ENCODE measurements at places on chromosomes 13 and 19.

GRCh38 chr13:62512194-62513141, 1096.8 kb upstream of the PCDH20 start:
- DNase-seq = no peak

DNA sequence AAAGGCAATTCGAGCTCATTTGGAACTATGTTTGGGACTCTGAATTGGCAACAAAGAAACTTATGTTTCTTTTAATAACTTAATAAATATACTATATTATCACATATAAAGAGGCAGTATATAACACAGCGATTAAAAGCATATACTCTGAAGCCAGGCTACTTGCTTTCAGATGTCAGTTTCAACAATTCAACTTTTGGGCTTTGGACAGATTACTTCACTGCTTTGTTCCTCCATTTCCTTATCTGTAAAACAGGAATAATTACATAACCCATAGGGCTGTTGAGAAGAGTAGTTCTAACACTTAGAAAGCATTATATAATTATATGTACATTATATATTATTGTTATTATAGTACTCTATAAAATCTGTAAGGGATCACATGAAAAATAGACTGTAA, 107.2 kb downstream of the EDNRB start:
- no peak for DNase-seq

- peak; percentile 30 for DNase-seq
Measured at GRCh38 chr19:34712395-34713261, 21.4 kb upstream of the ZNF181 start.

- peak; percentile 97 for DNase-seq
Measured at GRCh38 chr19:11090264-11090996, 1.2 kb downstream of the LDLR start.

DNA sequence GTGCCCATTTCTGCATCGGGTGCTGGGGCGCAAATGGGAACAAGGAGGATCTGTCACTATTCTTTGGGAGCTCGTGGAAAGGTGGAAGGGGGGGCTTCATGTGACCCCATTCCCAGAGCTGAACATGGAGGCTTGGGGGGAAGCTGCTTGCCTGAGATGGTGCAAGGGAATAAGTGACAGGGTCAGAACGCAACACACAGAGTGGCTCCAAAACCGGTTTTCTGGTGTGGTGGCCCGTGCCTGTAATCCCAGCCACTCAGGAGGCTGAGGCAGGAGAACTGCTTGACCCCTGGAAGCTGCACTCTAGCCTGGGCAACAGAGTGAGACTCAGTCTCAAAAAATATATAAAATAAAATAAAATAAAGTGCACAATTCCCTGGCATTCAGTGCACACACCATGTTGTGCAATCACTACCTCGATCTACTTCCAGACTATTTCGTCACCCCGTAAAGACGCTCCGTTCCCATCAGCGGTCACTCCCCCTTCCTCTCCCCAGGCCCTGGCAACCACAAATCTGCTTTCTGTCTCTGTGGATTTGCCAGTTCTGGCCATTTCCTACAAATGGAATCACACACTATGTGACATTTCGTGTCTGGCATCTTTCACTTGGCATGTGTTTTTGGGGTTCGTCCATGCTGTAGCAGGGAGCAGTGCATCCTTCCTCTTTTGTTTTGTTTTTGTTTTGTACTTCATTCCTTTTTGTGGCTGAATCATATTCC, 18.2 kb upstream of the COMP start:
- DNase-seq = no peak

- DNase-seq = no peak
Measured at GRCh38 chr19:12789098-12789903, 2.0 kb upstream of the JUNB start.

GRCh38 chr13:30725326-30726085, 9.8 kb upstream of the ALOX5AP start:
- DNase-seq = no peak

DNA sequence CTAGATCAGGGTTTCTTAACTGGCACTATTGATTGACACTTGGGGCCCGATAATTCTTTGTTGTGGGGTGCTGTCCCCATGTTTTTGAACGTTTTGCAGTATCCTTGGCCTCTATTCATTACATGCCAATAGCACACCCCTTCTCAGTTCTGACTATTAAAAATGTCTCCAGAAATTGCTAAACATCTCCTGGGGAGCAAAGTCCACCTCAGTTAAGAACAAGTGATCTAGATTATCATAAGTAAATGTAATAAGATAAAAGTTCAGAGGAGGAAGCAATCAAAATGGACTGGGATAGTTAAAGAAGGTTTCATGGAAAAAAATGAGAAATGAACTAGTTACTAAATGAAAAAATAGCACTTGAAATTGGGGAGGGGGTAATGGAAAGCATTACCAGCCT, 98.1 kb upstream of the MIR17HG start:
- no peak for DNase-seq

DNA sequence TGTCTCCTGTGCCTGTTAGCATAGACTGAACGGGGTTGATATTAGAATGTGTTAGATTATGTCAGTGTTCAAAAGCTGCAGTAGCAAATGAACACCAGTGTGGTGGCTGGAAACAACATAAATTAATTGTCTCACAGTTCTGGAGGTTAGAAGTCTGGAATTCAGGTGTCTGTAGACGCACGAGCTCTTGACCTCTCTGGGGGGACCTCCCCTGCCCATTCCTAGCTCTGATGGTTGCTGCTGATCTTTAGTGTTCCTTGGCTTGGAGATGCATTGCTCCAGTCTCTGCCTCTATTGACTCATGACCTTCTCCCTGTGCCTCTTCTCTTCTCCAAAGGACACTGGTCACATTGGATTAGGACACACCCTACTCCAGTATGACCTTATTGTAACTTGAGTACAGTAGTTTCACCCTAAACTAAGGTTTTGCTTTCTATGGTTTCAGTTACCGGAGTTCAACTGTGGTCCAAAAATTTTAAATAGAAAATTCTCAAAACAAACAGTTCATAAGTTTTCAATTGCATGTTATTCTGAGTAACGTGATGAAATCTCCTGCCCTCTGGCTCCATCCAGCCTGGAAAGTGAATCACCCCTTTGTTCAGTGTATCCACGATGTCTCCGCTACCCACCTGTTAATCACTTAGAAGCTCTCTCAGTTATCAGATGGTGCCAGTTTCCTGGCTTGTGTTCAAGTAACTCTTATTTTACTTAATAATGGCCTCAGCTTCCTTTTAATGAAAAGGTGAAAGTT, 273.2 kb downstream of the MYO16 start:
- DNase-seq = no peak

DNA sequence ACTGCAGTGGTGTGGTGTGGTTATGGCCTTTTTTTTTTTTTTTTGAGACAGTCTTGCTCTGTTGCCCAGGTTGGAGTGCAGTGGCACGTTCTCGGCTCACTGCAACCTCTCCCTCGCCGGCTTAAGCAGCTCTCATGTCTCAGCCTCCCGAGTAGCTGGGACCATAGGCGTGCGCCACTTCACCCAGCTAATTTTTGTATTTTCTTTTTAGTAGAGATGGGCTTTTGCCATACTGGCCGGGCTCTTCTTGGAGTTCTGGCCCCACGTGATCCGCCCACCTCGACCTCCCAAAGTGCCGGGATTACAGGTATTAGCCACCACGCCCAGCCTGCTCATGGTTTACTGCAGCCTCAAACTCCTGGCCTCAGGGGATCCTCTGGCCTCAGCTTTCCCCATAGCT, 7.0 kb downstream of the PDCD2L start:
- no peak for DNase-seq

- DNase-seq = no peak
Measured at GRCh38 chr13:32225481-32225931, 89.7 kb downstream of the ZAR1L start.

- DNase-seq = no peak
Measured at GRCh38 chr13:43134868-43135267, 111.5 kb downstream of the DNAJC15 start.

- DNase-seq = no peak
Measured at GRCh38 chr13:51645761-51646670, 61.8 kb downstream of the WDFY2 start.

DNA sequence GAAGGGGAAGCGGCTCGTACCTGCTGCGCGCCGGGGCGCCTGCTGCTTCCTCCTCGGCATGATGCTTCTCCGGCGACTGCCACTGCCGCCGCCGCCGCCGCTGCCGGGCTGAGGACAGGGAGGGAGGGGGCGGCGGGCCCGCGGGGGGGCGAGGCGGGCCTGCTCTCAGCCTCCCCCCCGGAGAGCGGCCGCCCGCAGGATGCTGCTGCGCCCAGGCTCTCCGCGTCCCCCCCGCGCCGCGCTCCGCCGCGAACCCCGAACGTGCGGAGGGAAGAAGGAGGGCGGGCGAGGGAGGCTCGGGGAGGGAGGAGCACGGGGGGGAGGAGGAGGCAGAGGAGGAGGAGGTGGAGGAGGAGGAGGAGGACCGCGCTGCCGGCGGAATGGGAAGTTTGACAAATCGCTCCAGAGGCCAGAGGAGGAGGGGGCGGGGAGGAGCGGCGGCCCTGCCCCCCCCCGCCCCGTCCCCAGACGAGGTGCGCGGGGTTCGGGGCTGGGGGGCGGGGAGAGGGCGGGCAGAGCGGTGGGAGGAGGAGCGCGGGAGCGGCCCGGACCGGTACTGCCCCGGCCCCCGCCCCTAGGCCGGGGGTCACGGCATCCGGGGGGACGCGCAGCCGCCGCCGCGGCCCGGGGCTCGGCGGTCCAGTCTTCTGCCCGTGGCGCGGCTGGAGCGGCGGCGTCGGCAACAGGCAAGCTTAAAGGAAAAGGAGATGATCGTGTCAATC, at the start of gene TSHZ3:
Gene TSHZ3 (minus strand): TSS at position 277 of the 722 bp plus-strand sequence. CDS start 217 bp downstream, at position 60.
- no peak for DNase-seq

- DNase-seq = no peak
Measured at GRCh38 chr13:113785051-113786010, 26.3 kb downstream of the TMEM255B start.

- no peak for DNase-seq
Measured at GRCh38 chr19:33998739-33999345, 173.5 kb upstream of the LSM14A start.

GRCh38 chr13:29681864-29682263, 86.4 kb upstream of the SLC7A1 start:
- no peak for DNase-seq

- DNase-seq = peak; percentile 8
Measured at GRCh38 chr13:24709186-24709913, 29.1 kb downstream of the ATP12A start.

GRCh38 chr19:33297401-33298145, 4.8 kb downstream of the CEBPA start:
- DNase-seq = no peak

GRCh38 chr13:37277007-37277406, 171.5 kb upstream of the CSNK1A1L start:
- DNase-seq = no peak

GRCh38 chr19:1237754-1238368, at the start of gene CBARP:
TSS of gene CBARP (minus strand) at chr19:1238005. CDS start at chr19:1236100, 1,905 bp downstream.
- DNase-seq = no peak

DNA sequence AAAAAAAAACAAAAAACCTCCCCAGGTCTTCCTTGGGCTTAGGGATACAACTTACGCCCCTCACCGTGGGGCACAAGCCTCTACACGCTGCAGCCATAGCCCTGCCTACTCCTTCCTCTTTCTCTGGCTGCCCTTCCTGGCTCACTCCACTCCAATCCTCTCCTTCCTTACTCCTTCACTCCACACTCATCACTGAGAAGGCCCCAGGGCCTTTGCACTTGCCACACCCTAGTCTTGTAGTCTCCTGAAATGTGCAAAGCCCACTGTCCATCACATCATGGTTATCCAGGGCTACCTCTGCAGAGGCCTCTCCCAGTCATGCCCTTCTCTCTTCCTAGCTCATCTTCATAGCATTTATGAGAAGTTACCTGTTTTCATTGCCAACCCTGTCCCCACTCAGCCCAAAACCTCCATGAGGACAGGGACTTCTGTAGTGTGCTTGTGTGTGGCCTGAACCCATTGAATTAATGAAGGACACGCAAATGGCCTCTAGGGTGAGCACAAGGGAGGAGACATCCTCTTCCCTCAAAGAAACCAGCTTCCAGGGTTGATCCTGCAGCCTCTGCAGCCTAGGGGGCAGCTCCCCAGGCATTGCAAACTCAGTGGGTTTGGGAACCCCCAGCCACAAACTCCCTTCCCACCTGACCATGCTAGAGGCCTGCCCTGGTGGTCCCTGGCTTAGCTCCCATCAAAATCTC, 7.9 kb upstream of the HSH2D start:
- DNase-seq = no peak

GRCh38 chr19:28541029-28541428, 671.9 kb downstream of the UQCRFS1 start:
- no peak for DNase-seq

GRCh38 chr13:107329991-107330390, 762.1 kb upstream of the ARGLU1 start:
- DNase-seq = no peak

DNA sequence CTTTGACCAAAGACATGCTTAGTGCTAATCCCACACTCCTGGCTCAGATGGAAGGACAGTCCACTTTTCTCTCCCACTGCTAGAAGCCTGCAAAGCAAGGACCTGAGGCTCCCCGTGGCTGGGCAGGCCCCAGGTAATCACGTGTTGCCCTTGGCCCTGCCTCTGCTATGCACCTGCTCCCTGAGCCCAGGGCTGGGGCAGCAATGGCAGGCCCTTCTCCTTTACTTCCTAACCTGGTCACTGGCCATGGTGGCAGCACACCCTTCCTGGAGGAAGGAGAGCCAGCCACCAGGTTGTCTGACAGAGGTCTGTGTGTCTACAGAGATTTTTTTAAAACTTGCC, 27.9 kb upstream of the ZNF492 start:
- no peak for DNase-seq

DNA sequence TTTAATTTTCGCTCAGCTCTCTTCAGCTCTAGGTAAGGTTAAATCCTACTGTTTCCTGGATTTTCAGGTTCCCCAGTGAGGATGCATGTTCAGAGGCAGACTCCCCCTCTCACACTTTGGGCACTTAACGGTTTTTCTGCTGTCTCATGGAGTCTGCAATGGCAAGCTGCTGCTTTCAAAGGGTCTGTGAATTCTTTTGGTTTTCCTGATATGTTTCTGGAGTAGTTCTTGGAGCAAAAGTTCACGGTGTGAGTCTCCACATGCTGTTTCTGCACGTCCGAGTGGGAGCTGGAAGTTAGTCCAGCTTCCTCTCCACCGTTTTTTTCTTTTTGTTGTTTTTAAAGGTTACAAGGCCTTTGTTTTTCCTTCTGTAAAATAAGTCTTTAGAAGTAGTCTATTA, 35.4 kb downstream of the DNAJC15 start:
- no peak for DNase-seq

GRCh38 chr19:10392120-10392519, 11.2 kb downstream of the CDC37 start:
- no peak for DNase-seq

DNA sequence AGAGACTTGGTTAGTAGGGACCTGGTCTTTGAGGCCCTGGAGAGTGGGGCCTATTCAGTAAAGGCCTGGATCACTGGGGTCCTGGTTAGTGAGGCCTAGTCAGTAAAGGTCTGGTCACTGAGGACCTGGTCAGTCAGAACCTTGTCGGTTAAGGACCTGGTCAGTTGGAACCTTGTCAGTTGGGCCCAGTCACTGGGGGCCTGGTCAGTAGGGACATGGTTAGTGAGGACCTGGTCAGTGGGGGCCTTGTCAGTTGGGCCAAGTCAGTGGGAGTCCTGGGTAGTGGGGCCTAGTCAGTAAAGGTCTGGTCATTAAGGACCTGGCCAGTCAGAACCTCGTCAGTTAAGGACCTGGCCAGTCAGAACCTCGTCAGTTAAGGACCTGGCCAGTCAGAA, 43.2 kb upstream of the TPM4 start:
- no peak for DNase-seq
